ENCODE measurements at places on chromosomes 1 and 21. TPM values are rescaled to one million over a fixed set of nuclear protein-coding genes. Genes with fewer than 3 reads are reported as not detected.

GRCh38 chr1:227548448-227548847, 14.9 kb upstream of the ZNF678 start:
- DNase-seq: no peak

DNA sequence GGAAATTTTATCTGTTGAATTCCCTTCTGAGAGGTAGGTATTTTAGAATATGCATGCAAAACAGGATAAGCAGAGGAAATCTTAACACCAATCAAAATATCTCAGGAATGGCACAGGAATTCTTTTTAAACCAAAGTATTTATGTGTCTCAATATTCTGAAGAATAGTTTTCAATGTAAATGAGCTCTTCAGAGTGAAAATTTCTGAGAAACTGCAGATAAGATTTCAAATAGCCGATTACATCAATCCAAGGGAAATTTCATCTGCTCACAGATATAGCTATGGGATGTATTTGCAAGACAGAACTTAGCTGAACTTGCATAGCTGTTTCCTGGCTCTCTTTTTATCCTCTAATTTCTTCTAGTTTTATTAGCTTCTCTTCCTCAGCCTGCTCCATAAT, 209.5 kb downstream of the GRIK1 start:
- no peak for DNase-seq

DNA sequence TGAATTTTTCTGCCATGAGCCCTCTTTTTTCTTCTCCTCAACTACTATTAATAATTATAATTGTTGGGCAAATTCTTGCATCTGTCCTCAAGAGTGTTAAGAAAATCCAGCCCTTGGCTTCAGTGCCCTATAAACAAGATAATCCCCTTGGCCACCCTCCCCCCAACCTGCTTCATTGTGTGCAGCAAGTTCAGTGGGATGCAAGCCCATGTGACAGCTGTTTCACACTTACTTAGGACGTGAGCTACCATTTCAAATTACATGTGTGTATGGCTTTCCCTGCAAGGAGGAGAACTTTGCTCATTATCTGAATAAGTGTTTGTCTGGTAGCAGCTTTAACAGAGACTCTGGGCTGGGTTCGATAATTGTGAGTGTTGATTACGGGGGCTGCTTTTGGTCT, 276.2 kb downstream of the CACNA1E start:
- DNase-seq: no peak

DNA sequence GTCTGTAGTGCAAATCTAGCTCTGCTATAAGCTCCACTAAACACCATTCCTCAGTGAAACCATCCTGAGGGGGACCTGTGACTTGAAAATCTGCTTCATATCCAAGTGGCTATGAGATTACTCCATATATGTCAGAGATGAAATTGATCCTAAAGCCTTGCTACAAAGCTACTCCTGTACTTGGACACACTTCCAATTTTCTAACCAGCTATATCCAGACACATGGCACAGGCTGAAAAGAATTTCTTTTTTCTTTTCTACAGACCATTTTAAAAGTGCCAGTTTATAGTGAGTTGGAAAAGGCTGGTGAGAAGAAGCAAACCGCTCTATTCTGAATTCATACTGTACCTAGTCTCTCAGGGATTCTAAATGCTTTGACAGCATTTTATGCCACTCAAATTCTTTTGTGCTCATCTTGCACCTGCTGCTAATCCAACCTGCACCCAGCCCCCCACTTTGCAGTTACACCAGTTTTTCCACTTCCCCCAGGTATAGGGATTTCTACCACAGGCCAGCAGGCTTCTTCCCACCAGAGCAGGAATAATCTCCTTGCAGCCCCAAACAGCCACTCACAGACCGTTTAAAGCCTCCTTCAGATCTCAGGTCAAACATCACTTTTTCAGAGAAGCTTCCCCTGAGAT, 112.5 kb downstream of the RERE start:
- no peak for DNase-seq

GRCh38 chr1:187384504-187384903, 555.8 kb downstream of the PLA2G4A start:
- DNase-seq: no peak

GRCh38 chr1:48568501-48568900, 96.5 kb upstream of the SPATA6 start:
- DNase-seq: no peak

GRCh38 chr1:37575692-37576091, 19.0 kb downstream of the DNALI1 start:
- DNase-seq: no peak

GRCh38 chr1:4213366-4213973, 313.4 kb upstream of the C1orf174 start:
- DNase-seq: no peak

- no peak for DNase-seq
Measured at GRCh38 chr1:211736351-211736915, 61.0 kb upstream of the NEK2 start.

GRCh38 chr1:202291961-202292712, 49.6 kb downstream of the UBE2T start:
- DNase-seq: no peak

DNA sequence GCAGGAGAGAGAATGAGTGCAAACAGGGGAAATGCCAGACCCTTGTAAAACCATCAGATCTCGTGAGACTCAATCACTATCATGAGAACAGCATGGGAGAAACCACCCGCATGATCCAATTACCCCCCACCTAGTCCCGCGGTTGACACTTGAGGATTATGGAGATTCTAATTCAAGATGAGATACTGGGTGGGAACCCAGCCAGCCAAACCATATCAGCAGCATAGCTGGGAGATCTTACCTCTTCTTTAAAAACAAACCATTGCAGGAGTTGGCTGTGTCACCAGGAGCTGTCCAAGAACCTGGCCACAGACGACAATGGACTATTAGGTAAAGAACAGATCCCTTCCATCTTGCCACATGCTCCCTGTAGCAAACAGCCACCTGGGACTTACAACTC, 422.7 kb downstream of the MATN1 start:
- DNase-seq: no peak

GRCh38 chr1:116131866-116132605, 20.8 kb downstream of the MAB21L3 start:
- DNase-seq: no peak

GRCh38 chr1:180533266-180533987, 25.3 kb upstream of the OVAAL start:
- DNase-seq: peak; percentile 89

GRCh38 chr1:202107801-202108731, 14.7 kb upstream of the GPR37L1 start:
- DNase-seq: peak; percentile 70

SLC37A1 gene
- 1.2 TPM for total RNA-seq

IGSF9 gene
- total RNA-seq: 3.3 TPM

AKNAD1 gene
- total RNA-seq: not detected
